ENCODE measurements at places on chromosomes 12 and 14. TPM values are rescaled to one million over a fixed set of nuclear protein-coding genes. Genes with fewer than 3 reads are reported as not detected.
A peak's percentile ranks its signal among the peaks of the same experiment; 100 is the strongest.

- no peak for DNase-seq
These were observed 59.2 kb downstream of the TRIM9 start for GRCh38 chr14:51035611-51036192.

SOAT2 gene
- 0.13 TPM for total RNA-seq

COX8C gene
- not detected for total RNA-seq

DNA sequence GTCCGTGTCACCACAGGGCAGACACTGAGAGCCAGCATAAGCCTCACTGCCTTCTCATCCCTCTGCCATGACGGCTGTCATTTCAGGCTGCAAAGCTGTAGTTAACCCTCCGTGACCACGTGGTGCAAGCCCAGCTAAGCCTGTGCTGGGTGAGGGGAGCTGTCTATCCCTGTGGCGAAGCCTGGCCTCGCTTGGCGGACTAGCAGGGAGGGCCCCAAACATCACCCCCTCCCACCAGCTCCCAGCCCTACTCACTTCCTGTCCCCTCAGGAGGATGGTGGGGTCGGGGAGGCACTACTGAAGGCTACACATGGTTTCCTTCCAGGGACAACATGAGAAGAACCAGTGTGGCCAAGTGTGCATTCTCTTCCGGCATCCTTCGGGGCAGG lies 88.2 kb downstream of the CHGA start:
- no peak for DNase-seq

MIP gene
- total RNA-seq, result not detected

- DNase-seq, result no peak
These were observed 463.4 kb downstream of the LRFN5 start for GRCh38 chr14:42070031-42070430.

- no peak for DNase-seq
These were observed 198.8 kb downstream of the KITLG start for GRCh38 chr12:88381466-88381865.

OAS2 gene
- total RNA-seq, result 17.2 TPM

ZNF268 gene
- 24.6 TPM for total RNA-seq

DNA sequence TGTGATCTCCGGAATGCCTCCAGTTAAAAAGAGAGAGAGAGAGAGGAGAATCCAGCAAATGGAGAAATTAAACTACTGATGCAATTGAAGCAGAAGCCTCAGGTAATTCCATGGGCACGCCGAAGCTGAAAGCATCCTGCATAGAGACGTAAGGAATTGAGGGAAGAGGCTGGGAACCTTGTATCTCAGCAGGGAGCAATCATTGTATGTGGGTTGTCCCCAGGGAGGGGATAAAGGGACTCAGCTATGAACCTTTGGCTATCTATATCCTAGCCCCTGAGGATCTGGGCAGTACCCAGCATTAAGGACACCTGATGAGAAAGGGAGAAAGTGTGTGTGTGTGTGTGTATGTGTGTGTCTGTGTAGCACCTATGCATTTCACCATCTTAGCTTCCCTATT lies 95.8 kb upstream of the ATXN7L3B start:
- no peak for DNase-seq

DNA sequence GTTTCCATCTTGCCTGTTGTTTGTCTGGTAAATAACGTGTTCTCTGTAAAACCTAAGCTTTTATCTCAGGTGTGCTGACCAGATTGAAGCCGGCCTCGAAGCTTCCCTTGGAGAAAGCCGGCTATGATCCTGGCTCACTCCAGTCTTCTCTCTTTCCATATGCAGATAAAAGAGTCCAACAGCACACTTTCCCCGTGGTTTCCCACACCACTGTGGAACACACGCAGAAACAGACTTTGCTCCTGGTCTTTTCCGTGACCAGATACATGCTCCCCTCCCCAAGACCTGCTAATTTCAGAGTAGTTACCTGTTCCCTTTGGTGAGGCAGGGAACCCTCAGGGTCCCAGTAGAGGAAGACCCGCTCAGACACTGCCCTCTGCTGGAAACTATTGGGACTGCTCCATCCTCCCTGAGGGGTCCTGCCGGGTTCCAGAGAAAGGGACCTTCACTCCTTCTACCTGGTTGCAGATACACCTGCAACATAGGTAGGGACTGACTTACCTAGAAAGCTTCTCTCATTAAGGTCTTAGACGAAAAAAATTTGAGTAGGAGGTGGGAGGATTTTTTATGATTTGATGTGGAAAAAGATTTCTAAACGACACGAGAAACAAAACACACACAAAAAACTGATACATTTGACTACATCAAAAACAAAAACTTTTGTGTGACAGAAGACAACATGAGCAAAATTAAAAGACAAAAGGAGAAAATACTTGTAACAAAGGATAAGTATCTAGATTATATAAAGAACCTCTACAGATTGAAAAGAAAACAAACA lies 415.4 kb upstream of the CCDC196 start:
- DNase-seq, result no peak

DNA sequence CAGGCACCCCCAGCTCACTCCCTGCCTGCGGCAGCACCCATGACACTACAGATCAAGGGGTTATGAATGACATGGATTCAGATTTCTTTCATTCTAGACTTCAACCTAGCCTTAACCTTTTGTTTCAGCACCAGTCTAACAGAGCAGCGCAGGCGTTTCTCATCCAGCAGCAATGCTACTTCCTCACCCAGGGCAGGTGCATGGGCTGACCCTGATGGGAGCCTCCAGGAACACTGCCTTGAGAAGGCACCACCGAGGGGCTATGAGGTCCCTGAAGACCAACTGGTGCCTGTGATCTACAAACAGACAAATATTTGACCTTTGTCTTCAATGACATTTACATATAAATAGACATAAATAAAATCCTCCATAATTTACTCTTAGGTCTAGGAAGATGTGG lies 10.8 kb downstream of the CDCA4 start:
- DNase-seq, result no peak

DNA sequence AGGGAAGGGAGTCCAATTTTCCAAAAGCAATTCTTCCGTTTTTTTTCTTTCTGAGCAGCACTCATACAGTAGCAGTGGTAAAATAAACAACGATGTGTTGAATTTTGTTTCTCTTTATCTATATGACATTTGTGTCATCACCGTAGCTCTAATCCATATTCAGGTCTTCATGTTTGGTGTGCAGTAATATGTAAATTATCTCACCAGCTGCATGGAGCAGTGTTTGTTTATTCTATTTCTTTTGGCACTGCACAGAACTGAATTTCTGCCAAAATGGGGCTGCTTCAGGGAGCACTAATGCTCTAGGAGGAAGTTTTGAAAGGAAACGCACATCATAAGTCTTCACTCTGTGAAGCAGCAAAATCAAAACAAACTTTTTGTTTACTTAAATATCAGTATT lies 130.0 kb upstream of the NPAS3 start:
- DNase-seq, result no peak

GRCh38 chr14:22813145-22813544 lies 2.1 kb downstream of the SLC7A7 start:
- DNase-seq, result no peak

GDF3 gene
- total RNA-seq, result not detected

LRTM2 gene
- total RNA-seq, result not detected

GRCh38 chr12:20434996-20435395 lies 66.7 kb downstream of the PDE3A start:
- no peak for DNase-seq

- no peak for DNase-seq
These were observed 32.7 kb upstream of the SOCS2 start for GRCh38 chr12:93539821-93540220.

INSM2 gene
- total RNA-seq, result 0.39 TPM

GRCh38 chr14:56127156-56127555 lies 8.9 kb downstream of the PELI2 start:
- DNase-seq, result no peak

GRCh38 chr14:93059917-93060545 lies 55.7 kb downstream of the ITPK1 start:
- DNase-seq, result no peak

DNA sequence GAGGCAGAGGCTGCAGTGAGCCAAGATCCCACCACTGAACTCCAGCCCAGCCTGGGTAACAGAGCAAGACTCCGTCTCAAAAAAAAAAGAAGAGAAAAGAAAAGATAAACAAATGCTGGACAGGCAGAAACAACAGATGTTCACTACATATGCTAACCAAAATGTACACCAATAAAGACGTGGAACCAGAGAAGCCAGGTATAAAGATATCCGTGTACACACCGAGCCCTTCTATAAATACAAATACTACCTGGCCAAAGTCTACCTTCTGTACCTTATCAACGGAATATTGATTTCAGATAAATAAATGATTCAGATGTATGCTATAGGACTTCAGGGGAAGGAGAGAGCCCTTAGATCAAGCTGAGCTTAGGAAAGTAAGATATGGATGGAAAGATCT lies 10.8 kb upstream of the KRT8 start:
- no peak for DNase-seq

PRB2 gene
- not detected for total RNA-seq

- DNase-seq, result no peak
These were observed 2.1 kb downstream of the WDR20 start for GRCh38 chr14:102141797-102142196.

- peak; percentile 83 for DNase-seq
These were observed 777 bp downstream of the ARF3 start for GRCh38 chr12:48956279-48957140.

DNA sequence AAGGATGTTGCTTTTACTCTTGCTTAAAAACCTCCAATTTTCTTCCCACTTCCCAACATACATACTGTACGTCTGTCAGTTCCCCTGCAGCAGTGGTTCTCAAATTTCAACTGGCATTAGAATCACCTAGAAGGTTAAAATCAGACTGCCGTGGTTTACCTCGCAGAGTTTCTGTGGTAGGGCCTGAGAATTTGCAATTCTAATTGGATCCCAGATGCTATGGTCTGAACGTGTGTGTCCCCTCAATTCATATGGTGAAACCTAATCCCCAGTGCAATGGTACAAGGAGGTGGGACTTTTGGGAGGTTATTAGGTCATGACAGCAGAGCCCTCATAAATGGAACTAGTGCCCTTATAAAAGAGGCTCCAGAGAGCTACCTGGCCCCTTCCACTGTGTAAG lies 226.9 kb downstream of the CRADD start:
- DNase-seq, result no peak

- no peak for DNase-seq
These were observed 235.7 kb downstream of the CACNA1C start for GRCh38 chr12:2288471-2288870.

- DNase-seq, result no peak
These were observed 42.1 kb downstream of the DYRK2 start for GRCh38 chr12:67690656-67691055.

DNA sequence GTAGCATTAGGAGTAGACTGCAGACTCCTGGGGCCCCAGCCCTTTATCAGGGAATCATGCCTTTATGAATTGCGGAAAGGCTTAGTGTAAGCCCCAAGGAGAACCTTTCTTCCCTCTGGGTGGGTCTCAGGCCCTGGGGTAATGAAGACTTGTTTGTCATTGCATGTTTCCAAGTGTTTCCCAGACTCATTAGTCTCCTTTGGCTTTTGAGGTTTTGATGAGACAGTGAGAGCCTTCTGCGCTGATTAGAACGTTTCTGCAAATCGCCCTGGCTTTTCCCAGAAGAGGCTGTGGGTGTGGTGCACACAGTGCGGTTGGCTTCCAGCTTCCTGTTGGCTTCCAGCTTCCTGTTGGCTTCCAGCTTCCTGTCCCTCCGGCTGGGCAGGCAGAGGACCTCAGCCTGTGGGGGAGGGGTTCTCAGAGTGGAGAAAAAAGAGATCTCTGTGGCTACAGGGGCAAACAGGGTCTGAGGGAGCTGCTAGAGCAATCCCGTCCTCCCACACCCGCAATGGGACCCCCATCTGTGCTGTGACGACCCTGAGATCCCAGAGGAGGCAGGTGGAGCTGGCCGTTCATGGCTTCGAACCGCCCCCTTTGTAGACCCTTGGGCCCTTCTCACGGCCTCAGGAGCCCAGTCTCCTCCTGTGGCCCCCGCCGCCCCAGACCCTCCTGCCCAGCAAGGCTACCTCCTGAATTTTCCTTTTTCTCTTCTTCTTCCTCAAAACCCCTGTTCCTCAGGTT lies 42.1 kb downstream of the GPR68 start:
- peak; percentile 57 for DNase-seq

- DNase-seq, result no peak
These were observed 572 bp upstream of the RASSF8 start for GRCh38 chr12:25957793-25958427.

GRCh38 chr14:32313844-32314376 lies 15.2 kb upstream of the AKAP6 start:
- DNase-seq, result no peak

IGF1 gene
- 23.9 TPM for total RNA-seq

GRCh38 chr14:78329371-78329770 lies 159.2 kb downstream of the NRXN3 start:
- no peak for DNase-seq

DNA sequence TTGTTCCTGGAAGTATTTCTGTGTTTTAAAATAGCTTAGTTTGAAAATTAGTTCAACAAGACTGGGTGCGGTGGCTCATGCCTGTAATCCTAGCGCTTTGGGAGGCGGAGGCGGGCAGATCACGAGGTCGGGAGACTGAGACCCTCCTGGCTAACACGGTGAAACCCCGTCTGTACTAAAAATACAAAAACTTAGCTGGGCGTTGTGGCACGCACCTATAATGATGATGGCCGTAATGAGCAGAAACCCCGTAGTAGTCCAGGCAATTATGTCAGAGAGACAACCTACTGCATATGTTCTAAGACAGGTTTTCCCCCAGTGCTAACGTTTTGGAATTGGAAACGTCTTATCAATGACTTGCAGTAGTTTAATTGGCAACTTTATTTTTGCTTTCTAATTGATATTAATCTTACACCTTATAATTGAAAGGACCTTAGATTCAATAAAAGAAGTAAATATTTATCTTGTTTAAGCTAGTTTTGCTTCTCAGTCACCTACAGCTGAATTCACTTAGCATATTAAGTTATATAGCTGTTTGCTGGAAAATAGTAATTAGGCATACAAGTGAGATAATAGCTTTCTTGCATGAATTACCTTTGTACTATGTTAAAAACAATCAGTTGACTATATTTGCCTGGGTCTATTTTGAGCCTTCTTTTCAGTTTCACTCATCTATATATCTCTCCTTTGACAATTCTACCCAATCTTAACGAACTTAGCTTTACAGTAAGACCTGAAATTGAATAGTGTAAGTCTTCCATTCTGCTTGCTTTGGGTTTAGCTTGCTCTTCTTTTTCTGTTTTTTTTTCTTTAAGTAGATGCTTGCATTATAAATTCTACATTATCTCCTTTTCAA lies 15.6 kb downstream of the CLECL1 start:
- DNase-seq, result no peak

Data from upper lobe of left lung (tissue), 6 donors.